ENCODE measurements at places on chromosomes 7 and 10. TPM values are rescaled to one million over a fixed set of nuclear protein-coding genes. Genes with fewer than 3 reads are reported as not detected.

The ASB4 gene
- total RNA-seq: not detected

The AEBP1 gene
- 12.9 TPM for total RNA-seq

The CHRM2 gene
- not detected for total RNA-seq

The KCNH2 gene
- total RNA-seq: under 0.01 TPM

The TAS2R41 gene
- total RNA-seq: not detected

The ZSWIM8 gene
- total RNA-seq: 71.8 TPM

All from dermis blood vessel endothelial cell (primary cell).